Breast epithelium (tissue), 4 donors: ENCODE measurements at places on chromosomes 7 and 10. TPM values are rescaled to one million over a fixed set of nuclear protein-coding genes. Genes with fewer than 3 reads are reported as not detected.

DNA sequence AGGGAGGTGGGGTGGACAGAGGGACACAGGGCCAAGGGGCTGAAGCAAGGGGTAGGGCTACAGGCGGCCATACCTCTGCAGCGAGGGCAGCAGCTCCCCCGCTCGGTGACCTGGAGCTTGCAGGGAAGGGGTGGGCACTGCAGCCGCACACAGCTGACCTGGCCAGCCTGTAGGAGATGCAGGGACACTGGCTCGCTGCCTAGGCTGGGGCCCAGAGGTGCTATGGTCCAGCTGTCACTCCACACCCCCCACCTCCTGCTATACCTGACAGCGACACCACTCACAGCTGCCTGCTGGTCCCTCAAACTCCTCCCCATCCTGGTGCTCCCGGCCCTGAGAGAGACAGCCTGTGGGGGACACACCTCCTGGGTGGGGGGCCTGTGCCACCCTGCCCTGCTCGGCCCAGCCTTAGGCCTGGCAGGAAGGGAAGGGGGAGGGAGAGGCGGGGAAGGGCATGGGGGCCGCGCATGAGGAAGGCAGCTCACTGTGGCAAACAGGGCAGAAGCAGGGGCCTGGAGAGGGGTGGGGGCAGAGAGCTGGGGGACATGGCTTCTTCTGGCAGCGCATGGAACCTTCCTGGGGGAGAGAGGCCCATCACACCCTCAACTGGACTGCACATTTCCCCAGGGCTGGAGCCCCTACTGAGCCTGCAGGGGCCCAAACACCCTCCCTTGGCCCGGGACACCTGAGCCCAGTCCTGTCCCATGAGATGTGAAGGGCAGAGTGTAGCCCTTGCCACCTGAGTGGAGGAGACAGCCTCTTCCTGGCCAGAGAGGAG, 23.9 kb downstream of the ATP6V1F start:
- no peaks in the 10 kb centered on the region for H3K36me3 ChIP-seq
- DNase-seq, result no peak
- H3K27me3 ChIP-seq, result no peaks in the 10 kb centered on the region
- no peak overlapping the region for H3K4me3 ChIP-seq
- no peaks in the 10 kb centered on the region for H3K4me1 ChIP-seq
- H3K27ac ChIP-seq, result no peak overlapping the region

CYP3A5 gene
- total RNA-seq, result 8.5 TPM

HTR5A gene
- not detected for total RNA-seq

DNA sequence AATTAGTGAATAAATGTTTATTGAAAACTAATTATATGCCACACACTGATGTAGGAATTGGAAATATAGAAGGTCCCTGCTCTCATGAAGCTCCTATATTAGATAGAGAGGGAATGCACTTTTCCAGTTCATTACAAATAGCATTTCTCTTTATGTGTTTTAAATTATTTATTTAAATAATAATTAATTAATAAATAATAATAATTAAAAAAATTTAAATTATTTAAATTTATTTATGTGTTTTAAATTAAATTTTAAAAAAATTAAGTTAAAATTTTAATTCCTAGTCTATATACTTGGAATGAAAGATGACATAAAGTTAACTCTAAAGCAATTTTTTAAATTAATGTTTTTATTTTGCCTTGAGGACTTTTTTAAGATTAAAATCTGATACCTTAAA, 121.7 kb upstream of the ZNF804B start:
- no peak overlapping the region for H3K27ac ChIP-seq
- peaks cover 5% of the 10 kb centered on the region for H3K36me3 ChIP-seq
- no peaks in the 10 kb centered on the region for H3K4me1 ChIP-seq
- H3K27me3 ChIP-seq, result no peaks in the 10 kb centered on the region

DNA sequence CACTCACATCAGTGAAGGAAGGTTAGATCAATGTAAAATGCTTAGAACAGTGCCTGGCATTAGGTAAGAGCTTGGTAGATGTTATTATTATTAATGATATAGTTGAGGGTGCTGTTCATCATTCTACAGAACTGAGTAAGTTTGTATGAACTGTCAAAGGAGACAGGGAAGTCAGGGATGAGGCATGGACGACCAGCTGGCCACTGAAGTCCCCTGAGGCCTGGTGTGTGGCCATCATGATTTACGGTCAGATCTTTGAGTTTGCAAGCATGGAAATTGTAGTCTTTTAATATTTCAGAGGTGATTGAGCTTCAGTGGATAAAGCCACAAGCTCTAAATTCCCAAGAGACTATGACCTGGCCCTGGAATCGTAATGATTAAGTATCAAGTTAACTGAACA, 6.9 kb downstream of the ARMC3 start:
- H3K36me3 ChIP-seq, result no peaks in the 10 kb centered on the region
- no peaks in the 10 kb centered on the region for H3K4me1 ChIP-seq
- DNase-seq, result no peak
- no peaks in the 10 kb centered on the region for H3K27me3 ChIP-seq

DNA sequence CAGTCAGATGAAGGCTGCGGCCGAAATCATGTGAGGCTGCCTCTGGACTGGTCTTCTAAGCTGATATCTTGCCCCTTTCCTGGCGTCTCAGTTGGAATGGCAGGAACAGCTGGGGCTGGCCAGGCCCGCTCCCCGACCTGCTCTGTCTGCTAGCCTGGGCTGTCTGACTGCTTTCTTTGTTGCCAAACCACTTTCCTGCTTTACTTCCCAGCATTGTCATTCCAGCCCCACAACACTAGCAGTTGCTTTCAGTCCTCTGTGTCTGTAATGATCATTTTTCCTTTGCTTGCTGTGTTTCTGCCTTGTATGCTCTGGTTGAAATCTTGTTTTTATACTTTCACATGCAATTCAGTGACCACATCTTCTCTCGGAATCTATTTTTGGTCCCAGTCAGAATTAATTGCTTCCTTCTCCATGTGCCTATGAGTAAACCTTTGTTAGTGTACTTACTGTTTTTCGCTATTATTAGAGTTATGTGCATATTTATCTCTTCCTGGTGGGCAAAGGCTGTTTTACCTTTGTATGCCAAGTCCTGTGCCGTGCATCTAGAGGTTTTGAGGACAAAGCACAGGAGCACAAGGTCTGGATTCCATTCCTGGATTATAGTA, 21.6 kb downstream of the PRPF18 start:
- H3K4me3 ChIP-seq, result no peak overlapping the region
- H3K36me3 ChIP-seq, result peaks cover 3% of the 10 kb centered on the region
- peak overlapping the region; percentile 40 for H3K27ac ChIP-seq
- no peaks in the 10 kb centered on the region for H3K27me3 ChIP-seq
- no peaks in the 10 kb centered on the region for H3K4me1 ChIP-seq

OPN1SW gene
- total RNA-seq, result not detected

HECW1 gene
- 0.66 TPM for total RNA-seq

FRAT1 gene
- total RNA-seq, result 9.8 TPM

STOX1 gene
- 8.8 TPM for total RNA-seq

DNA sequence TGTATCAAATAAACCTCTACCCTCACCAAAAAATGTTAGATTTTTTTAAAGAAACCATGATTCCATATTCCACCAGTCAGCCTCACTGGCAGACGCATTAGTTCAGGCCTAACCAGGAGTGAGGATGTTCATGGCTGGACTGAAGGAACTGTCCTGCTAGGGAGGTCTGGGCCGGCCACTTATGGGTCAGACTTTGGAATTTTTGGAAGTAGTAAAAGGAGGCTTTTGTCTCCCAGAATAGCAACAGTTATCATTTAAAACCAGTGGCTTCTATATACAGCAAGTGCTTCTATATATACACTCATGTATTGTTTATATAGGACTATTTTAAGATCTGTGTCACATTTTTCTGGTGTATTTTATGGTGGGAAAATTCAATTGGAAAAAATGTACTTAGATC, 120.5 kb downstream of the CNNM2 start:
- DNase-seq, result no peak
- H3K36me3 ChIP-seq, result no peaks in the 10 kb centered on the region
- H3K4me1 ChIP-seq, result no peaks in the 10 kb centered on the region
- H3K27me3 ChIP-seq, result no peaks in the 10 kb centered on the region
- H3K27ac ChIP-seq, result no peak overlapping the region

GRCh38 chr10:2439983-2440382, 627.4 kb upstream of the PFKP start:
- no peaks in the 10 kb centered on the region for H3K4me1 ChIP-seq
- no peak for DNase-seq
- H3K4me3 ChIP-seq, result no peak overlapping the region
- no peaks in the 10 kb centered on the region for H3K36me3 ChIP-seq
- H3K27ac ChIP-seq, result no peak overlapping the region

- no peaks in the 10 kb centered on the region for H3K27me3 ChIP-seq
- H3K27ac ChIP-seq, result no peak overlapping the region
- DNase-seq, result no peak
- no peaks in the 10 kb centered on the region for H3K4me1 ChIP-seq
- no peaks in the 10 kb centered on the region for H3K36me3 ChIP-seq
Measured at GRCh38 chr7:86961686-86962085, 97.8 kb downstream of the ELAPOR2 start.

DNA sequence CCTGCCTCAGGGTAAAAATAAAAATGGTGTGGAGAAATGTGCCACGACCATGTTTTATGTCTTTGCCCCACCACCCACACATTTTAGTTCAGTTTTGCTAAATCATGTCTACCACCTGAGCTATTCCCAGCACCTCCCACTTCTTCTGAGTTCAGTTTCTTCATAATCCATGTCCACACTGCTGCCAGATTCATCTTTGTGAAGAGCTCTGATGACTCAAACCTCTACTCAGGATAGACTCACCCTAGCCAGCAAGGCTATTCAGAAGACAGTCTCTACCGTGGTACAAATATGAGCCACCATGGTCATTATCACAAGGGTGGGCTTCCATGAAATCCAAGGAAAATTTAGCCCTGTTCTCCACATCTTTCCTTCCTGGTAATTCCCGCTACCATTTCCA, 231.1 kb upstream of the PRKCQ start:
- DNase-seq, result no peak
- H3K27me3 ChIP-seq, result no peaks in the 10 kb centered on the region
- H3K4me3 ChIP-seq, result no peak overlapping the region
- H3K4me1 ChIP-seq, result no peaks in the 10 kb centered on the region

GRCh38 chr10:44895280-44895679, 15.9 kb upstream of the TMEM72 start:
- H3K4me3 ChIP-seq, result no peak overlapping the region
- H3K4me1 ChIP-seq, result no peaks in the 10 kb centered on the region
- no peak for DNase-seq
- H3K27me3 ChIP-seq, result no peaks in the 10 kb centered on the region
- no peak overlapping the region for H3K27ac ChIP-seq

LBX1 gene
- total RNA-seq, result not detected

ANKRD1 gene
- total RNA-seq, result 0.32 TPM

DNA sequence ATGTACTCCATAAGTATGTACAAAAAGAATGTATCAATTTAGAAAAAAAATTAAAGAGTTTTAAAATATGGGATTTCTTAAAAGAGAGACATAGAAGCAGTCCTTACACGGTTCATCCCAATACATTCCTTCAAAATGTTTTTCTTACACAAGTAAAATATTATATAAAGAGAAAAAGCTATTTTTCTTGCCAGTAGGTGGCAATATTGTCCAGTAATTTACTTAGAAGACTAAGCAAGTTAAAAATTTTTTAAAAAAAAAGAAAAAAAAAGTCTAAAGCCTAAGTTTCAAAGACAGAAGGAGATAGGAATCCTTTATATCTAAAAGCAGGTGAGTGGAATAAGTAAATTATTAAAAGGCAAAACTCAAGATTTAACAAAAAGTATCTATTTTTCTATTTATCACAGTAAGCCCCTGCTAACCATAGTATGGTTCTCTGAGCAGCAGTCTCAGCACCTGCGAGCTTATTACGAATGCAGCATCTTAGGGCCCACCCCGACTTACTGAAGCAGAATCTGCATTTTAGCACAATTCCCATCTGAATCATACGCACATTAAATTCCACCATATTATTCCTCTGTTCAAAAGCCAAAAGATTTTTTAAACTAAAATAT, 240.6 kb downstream of the DGKI start:
- H3K36me3 ChIP-seq, result no peaks in the 10 kb centered on the region
- no peak for DNase-seq
- H3K4me1 ChIP-seq, result no peaks in the 10 kb centered on the region
- H3K27me3 ChIP-seq, result peaks cover 2% of the 10 kb centered on the region

GRCh38 chr7:117824592-117824991, 48.6 kb downstream of the CTTNBP2 start:
- no peak overlapping the region for H3K27ac ChIP-seq
- no peaks in the 10 kb centered on the region for H3K36me3 ChIP-seq

DNA sequence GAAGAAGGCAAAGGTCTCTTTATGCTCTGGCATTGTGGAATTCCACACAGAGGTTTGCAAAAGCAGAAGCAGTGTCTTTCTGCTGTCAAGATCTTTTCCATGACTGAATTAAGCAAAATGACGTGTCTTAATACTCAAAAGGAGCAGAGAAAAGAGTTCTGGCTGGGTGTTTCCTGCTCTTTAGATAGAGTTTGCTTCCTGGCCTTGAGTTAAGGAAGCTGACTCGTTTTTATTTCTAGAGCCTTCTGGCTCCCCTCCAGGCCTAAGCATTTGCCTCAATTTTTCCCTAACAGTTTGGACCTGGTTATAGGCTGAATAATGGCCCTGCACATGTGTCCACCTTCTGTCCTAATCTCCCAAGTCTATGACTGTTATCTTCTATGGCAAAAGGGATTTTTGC, 21.6 kb downstream of the TAS2R41 start:
- no peak overlapping the region for H3K27ac ChIP-seq
- no peak overlapping the region for H3K4me3 ChIP-seq
- H3K27me3 ChIP-seq, result no peaks in the 10 kb centered on the region
- no peaks in the 10 kb centered on the region for H3K36me3 ChIP-seq
- DNase-seq, result no peak

TBATA gene
- total RNA-seq, result not detected

DNA sequence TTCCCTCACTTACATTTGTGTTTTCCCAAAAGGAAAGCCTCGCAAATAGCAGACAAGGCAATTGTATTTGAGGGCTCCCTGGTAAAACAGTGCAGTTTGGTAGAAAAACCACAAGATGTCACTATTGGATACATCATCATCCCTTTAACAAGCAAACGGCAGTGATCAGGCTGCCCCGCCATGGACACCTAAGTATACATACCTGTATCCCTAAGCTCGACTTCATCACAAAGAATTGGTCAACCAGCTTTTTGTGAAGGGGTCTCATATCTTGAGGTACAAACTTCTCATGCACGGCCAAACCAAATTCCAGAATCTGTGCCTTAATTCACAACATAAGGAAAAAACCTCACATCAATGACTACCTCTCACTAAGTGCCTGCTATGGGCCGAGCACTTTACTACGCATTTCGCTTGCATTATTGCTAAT, 179.5 kb upstream of the IMMP2L start:
- no peak overlapping the region for H3K4me3 ChIP-seq
- no peaks in the 10 kb centered on the region for H3K27me3 ChIP-seq
- no peaks in the 10 kb centered on the region for H3K4me1 ChIP-seq
- no peak overlapping the region for H3K27ac ChIP-seq
- DNase-seq, result no peak
- no peaks in the 10 kb centered on the region for H3K36me3 ChIP-seq
